ENCODE measurements at places on chromosomes 12 and 14.

DNA sequence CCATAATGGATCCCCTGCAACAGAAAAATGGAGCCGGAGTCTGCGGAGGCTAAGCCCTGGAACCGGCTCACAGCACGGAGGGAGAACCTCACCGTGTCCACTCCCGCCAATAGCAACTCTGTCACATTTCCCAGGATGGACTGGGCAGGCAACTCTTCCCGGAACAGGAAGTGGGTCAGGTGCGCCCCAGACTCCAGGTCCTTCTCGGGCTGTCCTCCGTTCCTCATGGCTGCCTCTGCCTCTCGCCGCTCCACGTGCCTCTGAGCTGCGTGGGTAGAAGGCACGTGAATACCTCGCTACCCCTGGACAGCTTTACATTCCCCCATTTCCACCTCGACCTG, 2.2 kb downstream of the CYP27B1 start:
- DNase-seq, result no peak

DNA sequence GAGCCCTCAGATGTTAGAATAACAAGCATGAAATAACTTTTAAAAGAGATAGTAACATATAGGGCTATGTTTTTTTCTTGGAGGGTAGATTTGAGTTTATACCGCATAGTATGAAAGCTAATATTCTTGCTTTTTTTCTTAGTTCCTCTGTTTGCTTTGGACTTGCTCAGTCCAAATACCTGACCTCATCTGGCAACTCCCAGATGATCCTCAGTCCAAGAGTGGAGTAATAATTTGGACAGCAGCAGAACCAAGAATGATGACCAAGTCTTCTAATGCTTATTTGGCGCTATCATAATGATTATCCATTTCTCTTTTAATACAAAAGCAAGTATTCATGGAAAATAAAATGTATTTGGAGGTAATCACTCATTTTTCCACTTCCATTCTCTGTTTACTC, 45.6 kb downstream of the GUCY2C start:
- no peak for DNase-seq

DNA sequence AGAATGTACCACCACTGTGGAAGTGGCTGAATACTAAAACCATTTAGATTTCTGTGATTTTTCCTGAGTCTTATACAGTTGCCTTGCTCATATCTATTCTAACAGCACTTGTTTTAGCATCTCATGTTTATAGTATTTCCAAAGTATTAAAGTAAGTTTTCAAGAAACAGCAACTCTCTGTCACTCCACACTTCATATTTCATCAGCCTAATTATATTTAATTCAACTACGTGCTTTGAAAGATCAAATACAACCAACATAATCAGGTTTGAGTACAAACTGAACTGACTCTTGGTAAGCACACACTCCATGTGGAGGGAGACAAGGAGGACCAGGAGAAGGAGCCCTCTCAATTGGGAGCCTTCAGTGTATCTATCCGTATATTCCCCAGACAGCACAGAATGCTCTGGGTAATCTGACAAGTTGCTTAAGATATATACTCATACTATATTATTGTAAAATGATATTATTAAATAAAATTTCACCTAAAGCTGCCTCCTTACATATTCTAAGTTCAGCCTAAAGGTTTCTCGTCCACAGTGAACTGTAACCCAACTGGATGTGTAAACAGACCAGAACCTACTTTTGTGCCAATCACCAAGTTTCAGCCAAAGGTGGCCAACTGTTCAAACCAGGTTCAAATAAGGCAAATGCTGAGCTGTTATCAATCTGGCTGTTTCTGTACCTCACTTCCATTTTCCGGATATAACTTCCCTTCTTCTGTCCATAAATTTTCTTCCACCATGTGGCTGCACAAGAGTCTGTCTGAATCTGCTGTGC, 105.0 kb upstream of the RASSF8 start:
- no peak for DNase-seq

DNA sequence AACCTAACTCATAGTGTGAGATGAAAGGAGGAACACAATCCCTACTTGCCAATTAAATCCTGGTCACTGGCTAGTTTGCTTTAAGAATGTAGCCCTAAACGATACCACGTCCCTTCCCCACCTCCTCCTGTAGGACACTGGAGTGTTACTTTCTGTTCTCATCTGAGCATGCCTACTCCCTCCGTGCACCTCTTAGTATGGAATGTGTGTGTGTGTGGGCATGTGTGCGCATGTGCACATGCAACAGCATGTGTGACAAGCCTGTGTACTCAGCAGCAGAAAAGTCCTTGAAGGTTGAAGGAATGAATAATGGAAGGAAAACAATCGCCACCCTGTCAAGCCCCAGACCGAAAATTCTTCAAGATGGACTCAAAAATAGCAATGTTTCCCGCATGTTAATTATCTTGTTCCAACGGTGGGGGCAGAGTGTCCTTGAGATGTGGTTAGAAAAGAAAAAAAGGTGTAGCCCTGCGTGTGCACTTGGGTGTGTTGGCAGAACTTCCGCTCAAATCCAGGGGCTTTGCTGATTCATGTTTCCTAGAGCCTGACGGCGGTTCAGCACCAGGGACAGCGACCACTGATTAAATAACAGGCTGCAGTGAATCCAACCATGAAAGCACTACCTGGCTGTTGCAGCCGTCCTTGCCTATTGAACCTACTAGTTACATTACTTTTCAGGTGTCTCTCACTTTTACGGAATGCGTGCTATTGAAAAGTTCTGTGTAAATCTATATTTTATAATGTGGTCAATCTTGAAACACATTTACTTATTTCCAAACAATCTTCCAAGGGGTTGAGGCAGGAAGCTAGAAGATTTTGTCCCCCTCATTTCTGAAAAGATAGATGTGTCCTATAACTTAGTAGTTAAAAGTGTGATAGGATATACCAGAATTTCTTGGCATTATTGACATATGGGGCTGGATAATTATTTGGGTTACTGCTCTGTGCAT, 79.8 kb downstream of the SRRM4 start:
- peak; percentile 42 for DNase-seq

DNA sequence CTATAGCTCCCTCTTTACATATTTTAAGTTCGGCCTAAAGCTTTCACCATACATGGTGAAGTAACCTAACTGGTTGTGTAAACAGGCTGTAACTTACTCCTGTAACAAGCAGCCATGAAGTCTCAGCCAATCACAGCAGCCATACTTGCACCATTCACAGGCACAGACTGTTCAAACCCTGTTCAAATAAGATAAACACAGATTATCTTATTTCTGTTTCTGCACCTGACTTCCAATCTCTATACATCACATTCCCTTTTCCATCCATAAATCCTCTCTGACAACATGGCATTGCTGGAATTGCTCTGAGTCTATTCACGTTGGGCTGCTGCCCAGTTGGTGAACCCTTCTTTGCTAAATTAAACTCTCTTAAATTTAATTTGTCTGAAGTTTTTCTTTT, 34.5 kb upstream of the ARID2 start:
- no peak for DNase-seq

- no peak for DNase-seq
Observed at GRCh38 chr14:89755816-89756215, 198.7 kb downstream of the EFCAB11 start.

GRCh38 chr14:93076755-93077154, 39.0 kb downstream of the ITPK1 start:
- DNase-seq, result no peak

DNA sequence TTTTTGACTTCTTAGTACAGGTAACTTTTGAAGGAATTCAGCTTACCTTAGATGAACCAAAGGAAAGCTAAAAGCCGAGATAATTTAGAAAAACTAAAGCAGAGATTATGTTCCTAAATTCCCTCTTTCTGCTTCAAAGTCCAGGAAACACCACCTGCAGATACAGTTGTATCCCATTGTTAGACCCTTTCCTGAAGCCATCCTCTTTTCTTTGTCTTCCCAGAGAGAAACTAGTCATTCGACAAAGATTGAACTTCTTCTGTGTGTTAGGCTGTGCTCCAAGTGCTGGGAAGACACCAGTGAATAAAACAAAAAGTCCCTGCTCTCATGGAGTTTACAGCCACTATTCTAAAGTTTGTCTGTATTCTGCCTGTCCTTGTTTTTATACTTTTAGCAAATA, 29.3 kb downstream of the PPM1A start:
- DNase-seq, result no peak

GRCh38 chr12:14960548-14961465, 594 bp downstream of the ARHGDIB start:
- peak; percentile 37 for DNase-seq

DNA sequence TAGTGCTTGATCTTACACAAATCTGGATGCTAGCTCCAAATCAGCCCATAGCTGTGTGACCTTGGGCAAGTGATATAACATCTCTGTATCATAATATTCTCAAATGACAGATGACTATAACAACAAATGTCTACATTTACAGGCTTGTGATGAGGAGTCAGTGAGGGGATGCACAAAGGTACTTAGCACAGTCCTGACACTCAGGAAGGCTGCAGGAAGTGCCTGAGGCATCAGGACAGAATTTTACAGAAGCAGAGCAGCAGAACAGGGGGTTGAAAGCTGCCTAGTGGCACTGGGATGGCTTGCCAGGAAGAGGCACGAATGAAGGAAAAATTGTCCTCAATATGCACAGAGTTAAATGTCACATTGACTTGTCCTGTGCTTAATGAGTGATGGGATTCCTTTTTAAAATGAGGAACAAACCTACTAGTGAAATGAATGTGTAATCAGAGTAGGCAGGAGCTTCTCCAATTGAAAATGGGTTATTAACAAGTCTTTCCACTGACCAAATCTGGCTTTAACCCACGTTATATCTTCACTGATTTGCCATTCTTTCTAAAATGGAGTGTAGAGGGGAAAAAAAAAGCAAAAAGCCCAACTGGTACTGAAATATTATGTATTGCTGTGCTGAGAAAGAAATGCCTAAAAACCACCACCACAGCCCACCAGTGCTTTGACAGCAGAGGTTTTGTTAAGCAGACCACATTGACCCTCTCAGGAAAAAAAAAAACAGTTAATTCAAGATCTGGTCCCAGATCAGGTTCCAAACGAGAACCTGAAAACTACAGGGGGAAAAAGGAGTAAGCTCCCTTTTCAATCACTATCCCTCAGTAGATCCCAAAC, 11.6 kb downstream of the BTG1 start:
- DNase-seq, result no peak

DNA sequence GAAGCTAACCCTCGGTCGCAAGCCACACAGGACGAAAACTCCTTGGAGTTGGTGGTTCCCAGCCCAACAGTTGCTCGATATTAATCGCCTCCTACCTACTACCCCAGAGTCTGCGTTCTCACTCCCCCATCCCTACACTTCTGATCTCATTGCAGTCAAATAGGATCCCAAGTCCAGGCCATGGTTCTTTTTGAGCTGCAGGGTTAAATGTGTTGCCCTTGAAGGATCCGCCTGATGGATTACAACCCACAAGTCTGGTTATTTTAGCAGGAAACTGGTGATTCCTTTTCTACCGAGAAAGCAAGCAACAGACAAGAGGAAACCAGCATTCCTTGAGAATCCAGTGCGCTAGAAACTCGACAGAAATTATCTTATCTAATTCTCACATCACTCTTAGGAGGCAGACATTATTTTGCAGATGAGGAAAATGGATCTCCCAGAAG, 785 bp upstream of the NIN start:
- no peak for DNase-seq

- DNase-seq, result no peak
Observed at GRCh38 chr14:76591266-76591665, 170.0 kb upstream of the VASH1 start.

DNA sequence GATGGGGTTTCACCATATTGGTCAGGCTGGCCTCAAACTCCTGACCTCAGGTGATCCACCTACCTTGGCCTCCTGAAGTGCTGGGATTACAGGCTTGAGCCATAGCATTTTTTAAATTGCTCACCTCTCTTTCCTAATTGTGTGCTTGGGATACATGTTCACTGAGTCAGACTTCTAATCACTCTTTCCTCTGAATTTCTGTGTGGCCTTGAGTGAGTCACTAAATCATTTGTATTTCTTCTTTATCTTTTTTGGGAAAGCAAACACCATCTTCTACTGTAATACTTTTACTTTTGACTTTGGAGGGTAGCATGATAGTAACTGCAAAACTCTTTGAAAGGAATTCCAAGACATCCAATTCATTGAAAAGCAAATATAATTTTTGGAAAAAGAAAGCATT, 60.8 kb downstream of the FLRT2 start:
- no peak for DNase-seq

GRCh38 chr12:59069516-59069915, 149.2 kb upstream of the LRIG3 start:
- no peak for DNase-seq

GRCh38 chr12:56010111-56010570, 10.7 kb upstream of the IKZF4 start:
- no peak for DNase-seq

- no peak for DNase-seq
Observed at GRCh38 chr12:49195736-49196135, 6.9 kb upstream of the TUBA1A start.

GRCh38 chr12:27968972-27969623, 3.4 kb downstream of the PTHLH start:
- DNase-seq, result no peak

GRCh38 chr12:77725611-77726010, 105.1 kb upstream of the NAV3 start:
- no peak for DNase-seq

GRCh38 chr14:22388669-22389595, 200.1 kb downstream of the DAD1 start:
- no peak for DNase-seq

- DNase-seq, result no peak
Observed at GRCh38 chr12:2347137-2347843, 294.5 kb downstream of the CACNA1C start.

DNA sequence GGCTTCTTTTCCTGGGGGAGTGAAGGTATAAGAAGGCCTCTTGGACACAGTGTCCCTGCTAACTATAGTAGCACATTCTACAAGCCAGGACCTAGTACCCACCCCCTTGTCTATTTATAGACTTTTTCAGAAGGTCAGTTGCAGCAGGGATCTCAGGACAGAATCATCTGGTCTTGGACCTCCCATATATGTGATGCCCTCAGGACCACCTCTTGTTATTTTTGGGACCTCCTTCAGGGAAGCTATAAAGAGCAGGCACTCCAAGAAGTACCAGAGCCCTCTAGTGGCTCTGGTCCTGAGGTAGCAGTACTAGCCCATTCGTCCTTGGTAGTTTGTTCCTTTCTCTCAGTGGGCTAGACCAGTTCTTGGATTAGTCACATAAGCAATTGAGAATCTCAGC, 4.3 kb downstream of the COQ10A start:
- no peak for DNase-seq

DNA sequence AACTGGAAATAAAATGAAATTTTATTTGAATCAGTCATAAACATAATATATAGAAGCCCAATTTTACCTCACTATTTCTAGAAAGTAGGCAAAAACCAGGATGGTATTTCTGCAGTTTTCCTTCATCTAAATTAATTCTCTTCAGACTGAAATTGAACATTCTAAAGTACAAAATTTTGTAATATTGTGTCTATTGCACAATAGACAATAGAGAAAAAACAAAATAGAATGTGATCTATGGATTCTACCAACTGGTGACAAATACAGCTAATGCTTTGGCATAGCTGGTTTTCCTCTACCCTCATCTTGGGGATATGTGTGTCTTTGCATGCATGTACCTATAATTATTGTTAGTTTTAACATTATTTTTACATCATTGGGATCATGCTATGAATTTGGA, 8.5 kb upstream of the PTPRR start:
- DNase-seq, result no peak

All from right lobe of liver (tissue), 6 donors.